ENCODE measurements at places on chromosomes 12 and 14.

GRCh38 chr12:51726161-51726560 lies 122.4 kb downstream of the FIGNL2 start:
- no peak for DNase-seq

DNA sequence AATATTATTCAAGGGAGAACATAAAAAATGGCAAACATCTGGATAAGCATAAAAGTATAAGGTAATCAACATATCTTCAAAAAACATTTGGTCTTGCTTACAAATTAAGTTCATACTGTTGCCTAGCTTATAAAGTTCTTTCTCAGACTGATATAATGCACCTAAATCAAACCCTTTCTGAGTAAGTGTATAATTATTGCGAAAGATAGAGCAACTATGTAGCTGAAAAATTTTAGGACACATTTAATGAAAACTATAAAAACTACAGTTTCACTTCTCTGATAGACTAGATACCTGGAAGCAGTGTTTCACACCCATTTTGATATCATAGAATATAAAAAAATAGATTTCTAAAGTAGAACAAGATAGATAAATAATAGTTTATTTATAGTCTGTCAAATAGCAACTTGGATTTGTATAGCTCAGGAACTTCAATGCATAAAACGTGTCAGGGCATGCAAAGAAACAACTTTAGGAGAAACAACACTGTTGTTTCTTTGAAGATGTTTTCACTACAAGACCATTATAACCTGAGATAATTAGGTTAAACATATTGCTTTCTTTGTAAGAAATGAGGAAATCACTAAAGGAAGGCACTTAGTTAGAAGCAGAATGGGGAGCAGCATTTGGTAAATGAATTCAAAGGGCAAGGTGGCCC lies 7.6 kb downstream of the CLECL1 start:
- no peak for DNase-seq

- no peak for DNase-seq
Measured at GRCh38 chr12:75658901-75659823, 147.8 kb upstream of the KRR1 start.

- DNase-seq = no peak
Measured at GRCh38 chr12:115620816-115621215, 656.7 kb downstream of the MED13L start.

- DNase-seq = no peak
Measured at GRCh38 chr14:100541621-100542560, 45.3 kb downstream of the BEGAIN start.

- DNase-seq = no peak
Measured at GRCh38 chr12:49091836-49092085, 2.8 kb downstream of the DHH start.

DNA sequence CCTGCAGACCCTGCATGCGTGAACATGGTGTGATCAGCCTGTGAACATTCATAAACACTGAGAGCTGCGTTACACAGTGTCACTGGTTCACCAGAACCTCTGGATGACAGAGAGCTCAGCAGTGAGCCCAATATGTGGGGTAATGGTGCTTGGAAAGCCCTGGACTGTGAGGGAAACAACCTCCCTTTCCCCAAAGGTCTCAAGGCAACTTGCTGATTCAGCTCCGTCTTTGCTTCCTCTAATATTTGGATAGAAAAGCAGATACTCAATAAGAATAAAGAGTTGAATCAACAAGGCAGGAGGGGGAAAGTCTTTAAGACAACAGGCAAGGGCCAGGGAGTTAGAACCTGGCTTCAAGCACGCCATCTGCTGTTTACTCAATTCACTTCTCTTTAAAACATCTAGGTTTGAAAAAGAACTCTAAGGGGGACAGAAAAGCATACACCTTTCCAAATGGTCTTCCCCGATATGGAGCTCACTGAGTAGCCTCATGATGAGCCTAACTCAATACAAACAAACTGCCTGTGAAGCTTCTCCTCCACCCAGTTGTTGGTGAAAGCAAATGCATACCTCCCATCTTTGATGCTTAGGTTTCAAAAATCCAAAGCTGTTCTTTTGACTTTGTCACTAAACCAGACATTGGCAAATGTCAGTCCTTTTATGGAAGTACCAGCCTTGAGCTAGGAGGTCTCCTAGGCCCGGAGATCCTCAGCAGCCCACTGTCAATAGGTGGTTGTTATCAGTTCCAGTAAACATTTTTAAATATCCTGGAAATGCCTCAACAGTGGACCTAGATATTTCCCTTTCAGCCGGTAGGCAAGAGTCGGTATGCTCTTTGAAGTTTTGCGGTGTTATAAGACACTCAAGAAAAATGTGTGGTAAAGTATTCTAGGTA lies 76.1 kb downstream of the SAMD4A start:
- DNase-seq = no peak

DNA sequence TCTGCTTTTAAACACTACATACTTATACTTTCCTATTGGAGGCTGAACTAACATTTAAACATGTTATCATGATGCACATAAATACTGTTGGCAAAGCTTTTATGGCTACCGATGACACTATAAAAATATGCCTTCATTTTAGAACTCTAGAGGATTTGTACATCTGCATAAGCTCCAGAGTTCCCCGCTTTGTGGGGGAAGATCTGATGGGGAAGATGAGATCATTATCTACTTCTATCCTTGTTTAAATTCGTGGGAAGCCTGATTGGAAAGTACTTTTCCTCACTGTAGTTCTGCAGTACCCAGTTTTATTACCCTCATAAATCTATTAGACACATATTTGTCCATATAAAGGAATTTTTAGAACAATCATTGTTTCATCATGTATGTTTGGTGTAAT lies 299.6 kb upstream of the ATP2B1 start:
- no peak for DNase-seq

GRCh38 chr14:32075672-32076277 lies 1.3 kb upstream of the ARHGAP5 start:
- peak; percentile 34 for DNase-seq

GRCh38 chr12:130791629-130792028 lies 47.4 kb downstream of the STX2 start:
- no peak for DNase-seq

- DNase-seq = no peak
Measured at GRCh38 chr14:70061108-70061507, 127.6 kb downstream of the SLC8A3 start.

- no peak for DNase-seq
Measured at GRCh38 chr12:28248555-28249145, 58.4 kb downstream of the CCDC91 start.

- no peak for DNase-seq
Measured at GRCh38 chr14:104268295-104268694, 129.9 kb downstream of the KIF26A start.

- DNase-seq = peak; percentile 64
Measured at GRCh38 chr12:9760699-9761418, at the start of gene CD69. CD69 (minus strand) TSS chr12:9760901; CDS start chr12:9760820, 81 bp downstream.

- DNase-seq = no peak
Measured at GRCh38 chr12:102690253-102690652, 209.9 kb upstream of the IGF1 start.

- DNase-seq = no peak
Measured at GRCh38 chr14:23482823-23483148, 13.3 kb downstream of the NGDN start.

DNA sequence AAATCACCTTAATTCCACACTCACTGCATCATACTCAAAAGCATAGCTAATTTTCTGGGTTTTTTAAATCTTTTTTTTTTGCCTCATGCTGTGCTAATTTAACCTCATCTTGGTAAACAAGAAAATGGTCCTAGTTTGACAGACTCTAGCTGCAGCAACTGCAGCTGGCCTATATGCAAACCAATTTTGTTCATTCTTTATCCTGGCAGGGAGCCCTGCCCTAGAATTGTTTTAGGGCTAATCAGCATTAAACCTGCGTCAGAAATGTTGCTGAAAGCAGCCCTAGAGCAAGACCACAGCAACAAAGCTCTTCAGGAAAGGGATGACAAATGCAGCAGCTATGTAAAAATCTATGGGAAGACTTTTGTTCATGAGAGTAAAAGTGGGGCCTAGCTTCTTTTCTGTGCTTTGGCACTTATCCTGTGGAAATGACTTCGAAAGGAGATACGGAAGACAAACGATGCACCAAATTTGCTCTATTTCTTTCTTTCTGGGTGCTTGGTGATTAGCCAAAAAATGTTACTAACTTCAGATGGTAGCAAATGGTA lies 72.2 kb downstream of the DENND5B start:
- no peak for DNase-seq

DNA sequence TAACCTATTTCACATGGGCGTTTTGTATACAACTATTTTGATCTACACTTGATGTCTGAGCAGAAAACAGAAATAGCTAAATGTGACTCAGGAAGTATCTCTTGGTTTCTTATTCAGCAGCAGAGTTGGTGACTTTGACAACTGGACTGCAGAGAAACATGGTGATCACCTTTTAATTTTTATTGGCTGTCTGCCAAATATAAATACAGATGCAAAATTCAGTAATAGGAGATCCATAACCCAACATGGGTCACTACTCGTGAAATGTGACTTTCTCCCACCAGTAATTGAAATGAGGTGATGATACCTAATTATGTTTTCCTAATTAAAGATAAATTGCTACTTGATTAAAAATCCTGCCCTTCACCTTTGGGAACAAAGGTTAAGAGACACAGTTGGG lies 487.1 kb downstream of the NELL2 start:
- no peak for DNase-seq

DNA sequence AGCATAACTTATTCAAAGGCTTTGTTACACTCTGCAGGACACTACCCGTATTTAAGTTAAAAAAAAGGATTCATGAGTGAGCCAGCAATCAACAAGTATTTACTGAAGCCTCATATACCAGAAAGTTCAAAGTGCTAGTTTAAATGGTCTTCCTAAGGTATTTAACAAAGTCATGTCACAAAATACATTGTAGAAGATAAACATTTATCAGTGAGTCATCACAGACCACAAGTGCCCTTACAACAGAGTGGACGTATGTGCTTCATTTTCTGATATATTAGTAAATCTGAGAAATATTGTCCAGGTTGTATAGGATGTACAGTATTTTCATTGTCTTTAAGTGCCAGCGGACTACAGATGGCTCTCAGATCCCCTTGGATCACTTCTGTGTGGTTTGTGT lies 24.2 kb downstream of the FLRT2 start:
- DNase-seq = no peak

DNA sequence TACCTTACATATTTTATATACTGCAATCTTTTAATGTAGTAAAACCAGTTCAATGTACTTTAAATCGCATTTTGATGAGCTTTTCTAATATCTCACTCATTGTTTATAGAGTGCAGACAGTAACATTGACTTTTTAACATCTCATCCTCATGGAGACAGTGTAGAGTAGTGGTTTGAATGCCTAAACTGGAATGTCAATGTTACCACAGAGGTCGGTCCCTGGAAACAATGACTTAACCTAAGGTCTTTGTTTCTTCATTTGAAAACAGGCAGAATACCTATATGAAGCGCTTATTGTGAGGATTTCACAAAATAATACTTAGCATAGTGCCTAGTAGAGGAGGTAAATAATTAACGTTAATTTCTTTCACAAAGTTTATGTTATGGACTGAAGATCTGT lies 5.0 kb downstream of the CDK17 start:
- DNase-seq = no peak

GRCh38 chr14:77902811-77903210 lies 102.9 kb downstream of the ADCK1 start:
- no peak for DNase-seq

GRCh38 chr12:25573346-25573745 lies 20.3 kb upstream of the LMNTD1 start:
- no peak for DNase-seq

GRCh38 chr14:72921396-72921795 lies 4.9 kb upstream of the DCAF4 start:
- DNase-seq = no peak

DNA sequence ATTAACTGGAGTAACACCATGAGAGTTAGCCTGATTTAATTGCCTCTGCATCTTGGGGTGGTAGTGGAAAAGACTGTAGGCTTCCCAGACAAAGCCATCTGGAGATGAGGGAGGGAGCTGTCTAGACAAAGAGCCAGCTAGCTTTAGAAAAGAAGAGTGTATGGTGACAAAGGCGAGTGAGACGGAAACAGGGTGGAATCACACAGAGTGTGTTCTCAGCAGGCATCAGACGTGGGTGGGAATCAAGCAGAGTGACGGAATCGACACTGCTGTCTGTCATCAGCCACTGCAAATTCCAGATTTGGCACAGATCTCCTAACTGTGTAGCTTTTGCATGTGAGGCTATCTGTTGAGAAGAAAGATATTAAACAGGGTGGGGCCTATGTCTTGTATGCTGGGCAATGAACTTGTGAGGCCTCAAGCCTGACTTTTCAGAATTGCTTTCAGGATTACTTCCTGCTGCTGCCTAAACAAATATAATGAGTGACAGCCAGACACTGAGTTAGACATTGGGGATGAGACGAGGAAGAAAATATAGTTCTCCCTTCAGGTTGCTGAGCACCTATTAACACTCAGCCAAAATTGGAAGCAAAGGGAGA lies 236.5 kb upstream of the GRIP1 start:
- DNase-seq = no peak

GRCh38 chr14:92626041-92626440 lies 112.5 kb downstream of the RIN3 start:
- no peak for DNase-seq

- no peak for DNase-seq
Measured at GRCh38 chr12:126204326-126204725, 1139.1 kb downstream of the AACS start.

DNA sequence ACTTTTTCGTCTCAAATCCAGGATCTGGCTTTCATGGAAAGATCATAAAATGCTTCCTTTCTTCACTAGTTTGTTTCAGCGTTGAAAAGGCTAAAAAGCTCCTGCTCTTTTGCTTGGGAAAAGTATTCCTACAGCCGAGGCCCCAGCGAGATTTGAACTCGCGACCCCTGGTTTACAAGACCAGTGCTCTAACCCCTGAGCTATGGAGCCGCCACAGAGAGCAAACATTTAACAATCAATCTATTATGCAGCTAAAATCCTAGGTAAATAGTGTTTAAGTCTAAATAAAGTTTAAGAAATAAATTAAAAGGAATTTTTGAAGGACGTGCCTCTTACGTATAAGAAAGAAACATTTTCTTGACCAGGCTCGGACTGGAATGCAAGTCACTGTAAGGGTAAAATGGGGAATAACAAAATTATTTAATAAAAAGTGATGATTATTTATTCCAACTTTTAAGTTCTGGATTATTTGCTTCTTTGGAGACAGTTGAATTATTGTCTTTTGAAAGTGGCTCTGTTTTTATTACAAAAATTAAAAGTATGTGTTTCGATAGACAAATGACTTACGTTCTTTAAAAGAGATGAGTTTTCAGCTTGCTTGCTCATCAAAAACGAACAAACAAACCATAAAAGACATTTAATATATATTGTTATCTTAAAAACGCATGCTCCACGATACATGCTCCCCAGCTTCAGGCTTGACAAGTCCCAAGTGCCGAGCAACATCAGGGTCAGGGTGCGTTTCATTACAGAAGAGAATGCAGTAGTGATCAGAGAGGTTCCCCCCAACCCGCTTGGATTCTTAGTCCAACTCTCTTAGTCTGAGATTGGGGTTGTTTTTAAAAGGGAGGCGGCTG lies 10.2 kb downstream of the OR6S1 start:
- no peak for DNase-seq

GRCh38 chr12:31105668-31106067 lies 32.0 kb downstream of the DDX11 start:
- DNase-seq = no peak

Measured in activated T-cell treated with anti-CD3 and anti-CD28 coated beads for 48 hours (primary cell).